SJSA1 (cell line): ENCODE measurements at places on chromosomes 12 and 14. TPM values are rescaled to one million over a fixed set of nuclear protein-coding genes. Genes with fewer than 3 reads are reported as not detected.
A peak's percentile ranks its signal among the peaks of the same experiment; 100 is the strongest.

GRCh38 chr12:132084621-132085290 is 59.4 kb downstream of the DDX51 start:
- DNase-seq = no peak

GRCh38 chr12:4807813-4808212 is 87.6 kb downstream of the GALNT8 start:
- no peak for DNase-seq

DNA sequence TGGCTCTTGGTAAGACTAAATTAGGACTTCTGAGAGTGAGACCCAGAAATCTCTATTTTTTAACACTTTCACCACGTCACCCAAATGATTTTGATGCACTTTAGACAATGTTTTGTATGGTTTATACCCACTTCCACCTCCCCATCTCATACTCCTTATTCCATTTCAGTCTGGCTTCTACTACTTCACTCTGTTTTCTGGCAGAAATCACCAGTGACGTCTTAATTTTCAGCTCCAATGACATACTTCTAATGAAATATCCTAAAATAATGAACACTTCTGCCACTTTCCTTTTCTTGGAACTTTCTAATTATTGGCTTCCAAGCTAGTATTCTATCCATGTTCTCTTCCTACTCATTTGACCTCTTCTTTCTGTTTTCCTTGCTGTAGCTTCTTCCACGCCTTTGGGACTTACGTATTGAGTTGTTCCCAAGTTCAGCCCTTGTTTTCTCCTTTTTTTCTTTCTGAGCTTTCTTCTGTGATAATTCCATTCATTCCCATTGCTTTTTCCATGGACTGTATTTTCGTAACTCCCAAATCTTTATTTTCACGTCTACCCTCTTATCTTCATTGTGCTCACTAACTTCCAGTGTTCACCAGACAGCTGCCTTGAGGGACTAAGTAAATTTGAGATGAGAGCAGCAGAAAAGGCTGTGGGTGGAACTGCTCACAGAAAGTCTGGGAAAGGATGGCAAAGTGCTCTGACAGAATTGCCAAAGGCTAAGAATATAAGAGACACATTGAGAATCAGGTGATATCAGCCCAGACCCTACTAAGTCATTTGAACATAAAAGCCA is 115.8 kb downstream of the CAPZA3 start:
- DNase-seq = no peak

DNA sequence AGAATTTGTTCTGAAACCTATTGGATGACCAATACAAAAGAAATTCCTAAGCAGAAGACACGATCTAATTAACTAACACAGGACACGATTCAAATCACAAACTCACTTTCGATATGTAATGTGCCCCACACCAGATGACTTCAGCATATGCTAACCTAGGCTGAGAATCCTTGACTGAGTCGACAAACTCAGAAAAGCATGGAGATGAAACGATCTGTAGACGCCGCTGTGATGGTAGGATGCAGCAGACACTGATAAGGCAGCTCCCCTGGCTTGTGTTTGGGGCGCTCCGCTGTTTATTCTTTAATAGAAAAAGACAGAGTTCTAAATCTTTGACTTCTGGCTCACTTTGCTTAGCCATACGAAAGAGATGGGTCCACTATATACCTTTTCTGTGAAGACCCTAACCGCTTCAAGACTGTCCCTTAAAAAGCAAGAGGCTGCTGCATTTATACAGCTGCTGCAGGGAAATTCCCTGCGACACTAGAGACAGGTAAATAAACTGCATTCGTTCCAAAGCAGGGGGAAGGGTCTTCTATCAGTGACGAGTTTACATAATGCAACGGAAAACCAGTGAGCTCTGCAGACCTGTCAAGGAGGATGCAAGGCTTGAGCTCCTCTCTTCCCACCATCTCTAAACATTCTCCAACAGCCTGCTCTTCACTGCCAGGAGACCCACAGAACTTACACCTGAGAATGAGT is 929 bp downstream of the CHD8 start:
- peak; percentile 4 for DNase-seq

DNA sequence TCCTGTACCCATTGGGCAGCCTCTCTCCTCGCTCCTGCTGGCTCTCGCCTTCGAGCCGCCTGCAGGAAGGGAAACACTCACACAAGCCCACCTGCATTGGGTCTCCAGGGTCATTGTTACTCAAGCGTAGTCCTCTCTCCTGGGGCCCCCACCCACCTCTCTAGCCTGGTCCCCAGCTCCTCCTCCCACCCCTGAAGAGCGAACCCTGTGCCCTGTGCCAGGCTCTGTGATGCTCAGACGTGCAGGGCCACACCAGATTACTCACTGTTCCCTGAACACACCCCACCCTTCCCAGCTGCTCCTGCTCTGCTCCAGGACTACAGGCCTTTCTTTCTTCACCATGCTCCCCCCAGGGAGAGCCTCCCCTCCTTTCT is 88.1 kb downstream of the NINJ2 start:
- no peak for DNase-seq

DNA sequence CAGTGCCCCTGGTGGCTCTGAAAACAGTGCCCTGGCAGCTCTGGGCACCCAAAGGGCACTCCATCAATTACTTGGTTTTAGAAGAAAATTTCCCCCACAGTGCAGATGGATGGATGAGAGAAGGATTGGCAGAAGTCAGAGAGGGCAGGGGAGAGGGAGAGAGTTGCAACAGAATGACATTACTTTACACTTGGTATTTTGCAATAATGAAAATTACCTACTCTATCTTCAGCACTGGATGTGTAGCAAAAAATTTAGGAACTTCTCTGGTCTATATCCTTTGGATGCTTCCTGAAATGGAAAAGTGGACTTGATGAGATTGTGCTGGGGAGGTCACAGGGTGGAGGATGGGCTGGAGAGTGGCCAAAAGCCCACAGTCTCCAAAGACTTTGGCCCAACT is 193.2 kb downstream of the CHST11 start:
- no peak for DNase-seq

- no peak for DNase-seq
Measured at GRCh38 chr12:4006743-4007142, 133.5 kb upstream of the PARP11 start.

- no peak for DNase-seq
Measured at GRCh38 chr12:56785141-56785865, 22.2 kb downstream of the HSD17B6 start.

DNA sequence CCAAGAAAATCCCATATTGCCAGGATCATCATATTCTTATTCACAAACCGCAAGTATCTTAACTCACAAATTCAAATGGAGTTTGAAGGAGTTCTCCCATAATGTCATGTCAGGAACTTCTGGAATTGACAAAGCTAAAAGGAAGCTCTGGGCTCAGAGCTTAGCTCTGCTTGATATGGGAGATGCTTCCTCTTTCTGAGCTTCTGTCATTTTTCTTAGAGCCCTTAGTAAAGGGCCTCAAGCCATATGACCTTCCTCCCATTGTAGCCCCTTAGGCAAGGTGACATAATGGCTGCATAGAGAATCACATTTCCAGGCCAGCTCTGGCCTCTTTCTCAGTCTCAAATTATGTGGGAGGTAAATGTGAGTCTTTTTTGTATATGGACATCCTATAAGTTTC is 40.9 kb downstream of the SLC4A8 start:
- DNase-seq = no peak

DNA sequence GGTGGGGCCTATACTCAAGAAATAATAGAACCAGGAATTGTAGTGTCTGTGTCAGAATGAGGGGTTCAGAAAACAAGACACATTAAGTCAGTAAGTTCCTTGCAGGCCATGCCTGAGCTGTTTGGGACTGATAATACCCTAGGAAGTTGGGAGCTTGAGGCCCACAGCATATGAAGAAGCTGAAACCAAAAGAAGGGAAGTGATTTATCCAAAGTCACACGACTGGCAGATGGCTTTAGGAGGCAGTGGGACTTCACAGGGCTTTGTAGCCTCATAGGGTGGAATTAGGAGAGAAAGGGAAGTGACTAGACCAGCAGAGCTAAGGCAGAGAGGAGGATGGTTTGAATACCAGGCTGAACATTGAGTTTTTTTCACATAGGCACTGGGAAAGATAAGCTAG is 56.6 kb upstream of the SRSF5 start:
- no peak for DNase-seq

- DNase-seq = no peak
Measured at GRCh38 chr14:38175658-38176057, 32.0 kb upstream of the SSTR1 start.

DNA sequence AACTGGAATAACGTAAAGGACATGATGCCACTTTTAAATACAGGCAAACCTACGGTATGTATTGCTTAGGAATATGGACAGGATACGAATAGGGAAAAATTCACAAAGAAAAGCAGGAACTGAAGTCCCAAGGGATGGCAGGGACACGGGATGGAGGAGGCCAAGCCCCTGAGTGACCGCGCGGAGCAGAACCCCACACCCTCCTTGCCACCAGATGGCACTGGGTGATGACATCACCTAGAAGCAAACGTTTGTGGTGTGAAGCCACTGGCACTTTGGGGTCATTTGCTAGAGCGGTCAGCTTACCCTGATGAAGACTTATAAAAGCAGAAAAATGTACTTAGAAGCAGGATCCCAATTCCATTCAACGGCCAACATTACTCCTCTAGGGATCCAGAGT is 9.4 kb downstream of the DHX37 start:
- DNase-seq = no peak

DNA sequence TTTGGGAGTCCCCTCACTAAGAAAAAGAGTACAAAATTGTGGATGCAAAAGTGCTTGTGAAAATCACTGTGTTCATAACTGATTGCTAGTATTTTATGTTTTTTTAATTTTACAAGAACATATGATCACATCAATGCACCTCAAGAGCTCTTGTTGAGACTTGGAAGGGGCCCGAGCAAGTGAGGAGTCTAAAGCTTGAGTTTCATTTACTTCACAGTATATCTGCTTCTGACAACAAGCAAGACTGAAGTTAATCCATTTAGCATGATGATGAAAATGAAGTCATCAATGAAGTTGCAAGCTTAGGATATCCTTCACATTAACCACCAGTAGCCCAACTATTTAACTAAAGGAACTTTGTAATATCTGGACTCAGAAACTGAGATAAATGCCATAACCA is 182.5 kb upstream of the DIO2 start:
- DNase-seq = no peak

GRCh38 chr14:46626876-46627275 is 24.7 kb downstream of the RPL10L start:
- DNase-seq = no peak

DNA sequence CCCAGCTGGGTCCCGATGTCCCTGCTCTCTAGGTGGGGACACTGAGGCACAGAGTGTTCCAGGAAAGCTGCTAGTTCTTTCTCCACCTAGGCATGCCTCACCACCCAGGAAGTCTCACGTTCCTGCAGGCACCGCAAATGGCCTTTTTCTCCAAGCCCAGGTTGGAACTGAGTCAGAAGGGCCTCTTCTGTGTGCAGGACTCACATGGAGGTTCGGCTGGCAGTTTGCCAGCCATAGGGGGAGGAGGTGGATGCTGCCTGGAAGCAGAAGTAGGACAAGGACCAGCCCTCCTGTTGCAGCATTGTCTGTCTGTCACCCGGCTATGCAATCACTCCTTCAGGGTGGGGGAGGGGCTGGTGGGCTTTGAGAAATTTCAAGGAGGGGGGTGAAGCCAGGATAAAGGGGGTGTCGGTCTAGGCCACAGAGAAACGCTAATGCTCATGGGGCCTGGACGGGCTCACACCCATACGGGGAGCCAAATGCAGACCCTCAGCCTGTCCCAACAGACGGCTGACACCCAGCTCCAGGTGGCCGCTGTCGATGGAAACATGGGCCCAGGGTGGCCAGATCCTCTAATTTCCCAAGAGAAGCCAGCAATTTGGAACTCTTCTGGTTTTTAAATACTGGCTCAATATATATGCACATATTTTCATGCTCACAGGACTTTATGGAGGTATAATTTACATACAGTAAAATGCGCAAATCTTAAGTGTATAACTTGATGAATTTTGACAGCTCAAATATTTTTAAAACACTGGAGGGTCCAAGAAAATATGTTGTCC is 120.5 kb downstream of the PHETA1 start:
- DNase-seq = no peak

PZP gene
- total RNA-seq = not detected in 2 replicates

HCAR1 gene
- total RNA-seq = not detected in 2 replicates

TAC3 gene
- total RNA-seq = not detected in 2 replicates
